PC-3 (cell line): ENCODE measurements at places on chromosomes 3 and 15. TPM values are rescaled to one million over a fixed set of nuclear protein-coding genes. Genes with fewer than 3 reads are reported as not detected.

DNA sequence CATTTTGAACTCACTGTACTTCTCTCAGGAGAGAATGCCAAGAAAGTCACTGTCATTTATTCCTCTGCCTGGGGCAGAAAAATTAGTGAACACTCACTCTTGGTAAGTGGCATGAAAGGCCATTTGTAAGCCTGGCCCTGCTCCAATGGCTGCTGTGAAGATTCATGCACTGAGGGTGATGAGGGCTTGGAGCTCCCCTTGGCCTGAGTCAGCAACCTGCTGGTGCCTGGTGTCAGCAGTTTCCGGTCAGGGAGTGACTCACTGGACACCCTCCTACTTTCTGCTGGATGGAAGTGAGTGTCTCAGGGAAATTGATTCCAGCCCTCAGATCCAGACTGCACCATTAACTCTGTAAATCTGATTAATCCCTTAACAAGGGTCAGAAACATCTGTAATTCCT is 37.6 kb downstream of the TRA2B start:
- DNase-seq: peak; percentile 99

DNA sequence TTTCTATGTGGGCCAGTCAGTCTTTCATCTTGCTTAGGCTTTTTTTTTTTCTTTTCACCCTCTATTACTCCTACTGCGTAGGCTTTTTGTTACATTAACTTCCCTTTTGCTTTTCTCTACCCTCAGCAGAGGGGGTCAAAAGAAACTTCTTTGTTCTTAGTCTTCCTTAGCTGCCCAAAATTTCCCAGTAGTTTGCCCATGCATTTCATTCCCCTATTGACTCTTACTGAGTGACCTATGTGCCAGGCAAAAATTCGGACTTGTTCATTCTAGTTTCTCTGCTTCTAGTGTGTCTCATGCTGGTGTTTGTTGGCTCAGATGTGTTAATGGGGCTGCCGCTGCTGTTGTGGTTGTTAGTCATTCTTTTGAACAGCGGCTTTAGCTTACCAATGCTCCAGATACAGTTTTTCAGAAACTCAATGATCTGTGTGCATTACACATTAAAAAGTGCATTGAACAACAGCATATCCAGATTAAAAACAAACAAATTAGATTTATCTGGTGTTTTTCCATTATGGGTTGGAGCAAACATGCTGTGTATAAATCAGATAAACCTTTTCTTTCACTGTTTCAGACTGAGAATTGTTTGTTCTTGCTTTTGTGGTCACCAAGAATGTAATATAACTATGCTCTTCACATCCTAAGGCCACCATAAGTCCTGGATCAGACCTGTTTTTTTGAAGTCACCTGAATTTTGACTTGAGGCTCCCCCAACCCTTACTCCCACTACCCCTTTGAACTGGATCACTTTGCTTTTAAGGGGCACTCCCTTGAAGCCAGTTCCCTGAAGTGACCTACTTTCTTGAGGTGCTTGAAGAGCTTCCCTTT is 43.1 kb downstream of the PDE8A start:
- peak; percentile 77 for DNase-seq

GRCh38 chr15:101113114-101114005 is 138.5 kb downstream of the CHSY1 start:
- no peak for DNase-seq

GRCh38 chr3:174441588-174442301 is 417.4 kb upstream of the NAALADL2 start:
- peak; percentile 26 for DNase-seq

GRCh38 chr3:108006881-108007331 is 83.9 kb downstream of the CD47 start:
- DNase-seq: no peak

GRCh38 chr3:127637546-127637945 is 8.6 kb downstream of the PODXL2 start:
- DNase-seq: no peak

DNA sequence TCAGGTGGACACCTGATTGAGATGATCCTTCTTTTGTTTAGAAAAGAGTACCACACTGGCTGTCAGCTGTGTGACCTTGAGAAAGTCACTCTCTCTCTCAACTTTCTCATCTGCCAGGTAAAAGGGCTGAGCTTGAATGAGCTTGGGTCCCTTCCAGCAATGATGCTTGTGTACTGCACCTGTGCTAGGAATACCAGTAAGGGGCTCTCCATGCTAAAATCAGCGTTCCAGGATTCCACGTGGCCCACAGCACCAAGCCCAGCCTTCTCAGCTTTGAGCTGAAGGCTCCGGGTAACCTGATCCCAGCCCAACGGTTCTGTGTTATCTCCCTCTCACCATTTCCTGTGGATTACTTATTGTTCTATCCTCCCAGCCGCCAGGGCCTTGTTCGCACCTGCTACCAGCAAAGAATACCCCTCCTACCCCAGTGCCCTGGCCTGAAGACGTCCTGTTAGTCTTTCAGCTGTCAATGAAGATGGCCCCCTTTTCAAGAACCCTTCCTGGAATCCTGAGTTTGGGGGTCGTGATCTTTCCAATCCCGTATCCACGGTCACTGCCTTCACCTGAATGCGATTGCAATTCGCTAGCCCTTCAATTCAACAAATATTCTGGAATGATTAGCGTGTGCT is 54.2 kb upstream of the CGNL1 start:
- DNase-seq: no peak

GRCh38 chr3:87793337-87793877 is 265.4 kb downstream of the CGGBP1 start:
- DNase-seq: no peak

GRCh38 chr3:32381922-32382321 is 9.7 kb upstream of the CMTM7 start:
- no peak for DNase-seq

- DNase-seq: no peak
Measured at GRCh38 chr3:175155172-175155571, 296.0 kb downstream of the NAALADL2 start.

GRCh38 chr15:75763137-75763611 is 50.5 kb upstream of the CSPG4 start:
- no peak for DNase-seq

GRCh38 chr15:50890751-50891150 is 17.7 kb upstream of the AP4E1 start:
- peak; percentile 35 for DNase-seq

DNA sequence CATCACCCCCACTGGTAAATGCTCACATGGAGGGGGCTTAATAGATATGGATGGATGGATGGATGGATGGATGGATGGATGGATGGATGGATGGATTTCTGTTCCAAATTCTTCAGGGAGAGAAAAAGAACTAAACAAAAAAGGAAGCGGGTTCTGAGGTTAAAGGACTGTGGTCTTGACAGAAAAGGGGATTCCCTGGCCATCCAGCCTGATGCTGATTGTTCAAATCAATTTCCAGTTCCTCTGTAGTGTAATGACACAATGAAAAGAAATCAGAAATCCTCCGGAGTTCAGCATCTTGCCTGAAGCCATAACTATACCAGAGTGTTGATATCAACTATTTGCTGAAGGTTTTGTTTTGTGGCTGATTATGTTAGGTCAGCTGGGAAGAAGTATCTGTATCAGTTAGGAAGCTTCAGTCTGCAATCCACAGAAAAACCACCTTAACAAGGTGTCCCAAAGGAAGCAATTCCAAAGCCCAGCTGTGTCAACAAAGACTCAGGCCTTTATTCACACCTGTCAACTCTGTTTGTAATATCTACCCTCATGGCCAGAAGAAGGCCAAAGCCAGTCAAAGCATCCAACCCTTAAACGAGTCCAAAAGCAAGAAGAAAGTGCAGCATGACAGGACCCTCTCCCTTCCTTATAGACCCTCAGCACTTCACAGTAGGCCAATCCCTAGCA is 24.5 kb upstream of the RASA2 start:
- no peak for DNase-seq

DNA sequence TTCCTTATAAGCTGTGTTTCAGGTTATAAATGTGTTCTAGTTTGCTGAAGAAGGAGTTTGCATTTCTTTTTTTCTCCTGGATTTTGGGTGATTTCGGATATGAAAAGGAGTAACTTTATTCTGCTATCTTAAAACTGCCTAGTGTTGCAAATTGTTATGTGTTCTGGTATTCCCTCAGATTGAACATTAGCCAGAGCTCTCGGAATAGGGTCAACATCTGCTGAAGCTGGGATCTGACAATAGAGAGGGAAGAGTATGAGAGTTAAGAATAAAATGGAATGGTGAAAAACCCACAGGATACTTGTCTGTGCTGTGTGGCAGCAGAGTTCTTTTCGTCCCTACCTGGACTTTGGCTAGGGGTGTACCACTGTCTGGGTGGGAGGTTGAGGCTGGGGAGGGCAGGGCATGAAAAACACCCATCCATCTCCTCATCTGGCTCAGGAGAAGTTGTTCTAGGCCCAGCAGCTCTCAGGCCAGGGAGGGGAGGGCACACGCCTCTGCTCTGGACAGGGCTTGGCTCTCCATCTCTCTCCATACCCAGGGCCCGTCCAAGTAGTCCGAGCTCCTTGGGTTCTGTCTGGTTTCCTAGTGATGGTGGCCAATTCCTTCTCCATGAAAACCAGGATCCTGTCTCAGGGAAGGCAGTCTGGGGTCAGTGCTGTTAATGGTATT is 13.2 kb downstream of the SPSB4 start:
- no peak for DNase-seq

GRCh38 chr3:138349926-138350665 is 1.7 kb downstream of the MRAS start:
- no peak for DNase-seq

GRCh38 chr15:71746719-71747118 is 63.6 kb upstream of the NR2E3 start:
- DNase-seq: peak; percentile 96

GRCh38 chr3:150090006-150090405 is 119.3 kb upstream of the PFN2 start:
- peak; percentile 72 for DNase-seq

GRCh38 chr3:112315791-112316190 is 17.2 kb upstream of the CD200 start:
- no peak for DNase-seq

DNA sequence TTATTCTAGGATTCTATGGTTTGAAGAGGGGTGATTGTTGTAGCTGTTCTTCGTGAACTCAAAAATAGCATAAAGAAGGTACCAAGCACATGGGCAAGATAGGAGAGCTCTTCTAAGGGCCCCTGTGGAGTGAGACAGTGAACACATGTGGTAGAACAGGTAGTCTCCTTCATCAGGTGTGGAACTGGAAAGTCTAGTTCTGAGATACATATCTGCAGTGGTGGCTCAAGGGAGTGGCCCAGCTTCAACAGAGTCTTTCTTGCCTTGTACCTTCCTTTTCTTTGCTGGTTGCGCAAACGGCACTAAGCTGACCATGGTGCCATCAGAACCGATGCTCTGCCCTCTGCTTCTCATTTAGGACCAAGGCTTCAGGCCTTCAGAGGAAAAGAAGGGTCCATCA is 65.2 kb downstream of the CERS3 start:
- DNase-seq: peak; percentile 29

- peak; percentile 83 for DNase-seq
Measured at GRCh38 chr3:111904376-111905241, 45.5 kb downstream of the PHLDB2 start.

DNA sequence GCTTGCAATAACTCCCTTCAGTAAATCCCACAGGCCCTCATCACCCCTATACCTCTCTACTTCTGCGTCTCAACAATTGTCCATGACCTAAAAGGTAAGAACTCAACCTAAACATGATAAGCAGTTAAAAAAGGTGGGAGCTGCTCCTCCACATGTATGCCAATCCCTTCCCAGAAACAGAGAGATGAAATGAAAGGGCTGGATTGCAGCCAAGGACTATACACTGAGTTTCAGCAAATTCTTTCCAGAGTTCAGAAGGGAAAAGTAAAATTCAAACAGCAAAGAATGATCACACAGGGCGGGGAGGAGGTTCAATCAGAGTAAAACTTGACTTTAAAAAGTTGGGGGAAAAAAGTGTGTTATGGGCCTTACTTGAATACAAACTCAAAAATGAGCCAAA is 27.5 kb downstream of the PLOD2 start:
- DNase-seq: no peak

- DNase-seq: no peak
Measured at GRCh38 chr3:73459711-73460110, 165.0 kb downstream of the PDZRN3 start.

GRCh38 chr3:179299999-179300613 is 22.7 kb upstream of the ZNF639 start:
- DNase-seq: no peak

DNA sequence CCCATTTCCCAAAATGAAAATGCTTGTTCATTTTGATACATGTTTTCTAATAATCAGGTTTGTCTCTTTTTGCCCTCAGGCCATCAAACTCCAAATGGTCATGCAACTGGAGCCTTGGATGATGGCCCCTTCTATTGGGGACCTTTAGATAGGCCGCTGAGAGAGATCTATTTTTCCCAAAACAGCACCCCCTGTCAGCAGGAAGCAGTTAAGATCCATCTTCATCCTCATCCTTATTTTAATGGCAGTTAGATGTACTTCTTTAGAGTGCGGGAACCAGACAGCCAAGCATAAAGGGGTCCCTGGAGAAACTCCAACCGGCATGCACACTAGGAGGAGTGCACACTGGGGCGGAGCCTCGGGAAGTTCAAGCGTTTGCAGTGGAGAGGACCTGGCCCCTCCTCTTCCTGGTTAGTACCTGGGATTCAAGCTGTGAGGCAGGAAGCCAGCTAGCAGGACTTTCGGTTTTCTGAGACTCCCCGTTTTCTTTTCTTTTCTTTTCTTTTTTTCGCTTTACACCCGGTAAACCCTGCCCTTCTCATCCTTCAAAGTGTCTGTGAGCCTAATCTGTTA is 31.9 kb upstream of the STRIT1 start:
- peak; percentile 19 for DNase-seq

GRCh38 chr3:143339451-143339850 is 219.9 kb downstream of the CHST2 start:
- DNase-seq: no peak

- DNase-seq: no peak
Measured at GRCh38 chr15:27081676-27082418, 110.9 kb downstream of the GABRG3 start.

DNA sequence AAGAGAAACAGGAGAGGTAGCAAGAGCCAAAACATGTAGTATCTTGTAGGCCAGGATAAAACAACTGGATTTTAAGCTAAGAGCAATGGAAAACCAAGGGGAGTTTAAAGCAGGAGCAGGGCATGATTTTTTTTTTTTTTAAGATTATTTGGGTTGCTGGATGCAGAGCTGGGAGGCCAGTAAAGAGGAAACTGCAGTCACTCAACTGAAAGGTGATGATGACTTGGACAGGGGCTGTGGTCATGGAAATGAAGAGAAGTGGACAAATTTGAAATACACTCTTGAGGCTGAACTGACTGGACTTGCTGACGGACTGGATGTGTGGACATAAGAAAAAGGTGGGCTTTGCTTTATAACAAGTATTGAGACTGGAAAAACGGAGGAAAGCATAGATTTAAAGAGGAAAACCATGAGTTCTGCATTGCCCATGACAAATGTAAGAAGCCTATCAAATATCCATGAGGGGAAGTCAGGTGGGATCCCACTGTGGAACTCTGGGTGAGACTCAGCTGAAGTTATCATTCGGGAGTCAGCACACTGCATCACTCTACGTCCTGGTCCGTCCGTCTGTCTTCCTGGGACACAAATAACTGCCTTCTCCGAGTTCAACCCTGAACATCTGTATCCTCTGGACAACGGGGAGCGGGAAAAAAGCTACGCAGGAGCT is 688 bp downstream of the XPC start:
- no peak for DNase-seq

Gene C3orf62
- 3.9 and 10.3 TPM in 2 replicates for total RNA-seq

Gene SCAMP2
- total RNA-seq: 30.1 and 39.1 TPM in 2 replicates

Gene PRICKLE2
- 0.46 and 1.8 TPM in 2 replicates for total RNA-seq

Gene TERC
- 544 and 737 TPM in 2 replicates for total RNA-seq

Gene XIRP1
- not detected in 2 replicates for total RNA-seq

Gene STRA6
- total RNA-seq: 0.29 and 5.8 TPM in 2 replicates

Gene SHF
- 1.2 and 2.2 TPM in 2 replicates for total RNA-seq
